ENCODE measurements at places on chromosomes 5 and 9.

- DNase-seq, result no peak
These were observed 609.8 kb downstream of the PTPRD start for GRCh38 chr9:10003047-10003446.

- DNase-seq, result no peak
These were observed 13.2 kb downstream of the ATOX1 start for GRCh38 chr5:151745071-151745705.

DNA sequence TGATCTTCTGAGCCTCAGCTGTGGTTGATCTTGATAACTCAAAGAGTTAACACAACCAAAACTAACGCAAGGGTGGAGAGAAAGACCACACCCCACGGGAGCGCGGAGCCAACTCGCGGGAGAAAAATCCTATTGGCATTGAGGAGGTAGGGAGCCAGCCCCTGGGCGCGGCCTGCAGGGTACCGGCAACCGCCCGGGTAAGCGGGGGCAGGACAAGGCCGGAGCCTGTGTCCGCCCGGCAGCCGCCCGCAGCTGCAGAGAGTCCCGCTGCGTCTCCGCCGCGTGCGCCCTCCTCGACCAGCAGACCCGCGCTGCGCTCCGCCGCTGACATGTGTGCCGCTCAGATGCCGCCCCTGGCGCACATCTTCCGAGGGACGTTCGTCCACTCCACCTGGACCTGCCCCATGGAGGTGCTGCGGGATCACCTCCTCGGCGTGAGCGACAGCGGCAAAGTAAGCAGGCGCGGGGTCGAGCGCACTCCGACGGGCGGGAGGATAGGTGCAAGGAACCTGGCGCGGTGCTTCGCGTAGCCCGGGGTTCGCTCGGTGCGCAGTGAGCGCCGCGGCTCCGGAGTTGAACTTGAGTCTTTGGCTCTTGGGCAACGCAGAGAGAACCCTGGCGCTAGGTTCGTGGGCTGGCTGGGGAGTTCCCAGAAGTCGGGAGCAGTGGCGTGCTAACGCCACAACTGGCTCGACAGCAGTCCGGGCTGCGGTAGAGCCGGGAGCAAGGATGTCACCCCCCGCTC lies at the start of gene GDA:
GDA (plus strand) TSS at position 210 of the 745 bp plus-strand sequence; CDS start at position 330, 120 bp downstream.
- no peak for DNase-seq

DNA sequence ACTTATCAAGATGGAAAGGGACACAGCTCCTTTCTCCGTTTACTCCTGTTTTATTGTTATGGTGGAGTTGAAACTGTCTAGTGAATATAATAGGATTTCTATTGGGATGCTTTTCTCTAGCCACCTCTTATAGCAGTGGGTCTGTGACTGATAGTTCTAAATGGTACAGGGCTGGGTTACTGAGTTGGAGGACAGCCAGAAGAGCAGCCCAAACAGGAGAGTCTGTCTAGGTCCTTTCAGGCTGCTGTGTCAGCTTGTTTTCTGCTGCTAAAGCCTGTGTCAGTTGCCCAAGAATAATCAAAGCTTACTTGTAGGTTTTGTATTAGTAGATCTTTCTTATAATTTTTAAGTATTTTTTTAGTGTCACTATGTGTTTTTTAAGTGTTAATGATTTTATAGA lies 356.0 kb upstream of the SEMA6A start:
- no peak for DNase-seq

- no peak for DNase-seq
These were observed 125.9 kb upstream of the ANKRD55 start for GRCh38 chr5:56358703-56359681.

GRCh38 chr5:36815871-36816270 lies 60.7 kb upstream of the NIPBL start:
- DNase-seq, result no peak

DNA sequence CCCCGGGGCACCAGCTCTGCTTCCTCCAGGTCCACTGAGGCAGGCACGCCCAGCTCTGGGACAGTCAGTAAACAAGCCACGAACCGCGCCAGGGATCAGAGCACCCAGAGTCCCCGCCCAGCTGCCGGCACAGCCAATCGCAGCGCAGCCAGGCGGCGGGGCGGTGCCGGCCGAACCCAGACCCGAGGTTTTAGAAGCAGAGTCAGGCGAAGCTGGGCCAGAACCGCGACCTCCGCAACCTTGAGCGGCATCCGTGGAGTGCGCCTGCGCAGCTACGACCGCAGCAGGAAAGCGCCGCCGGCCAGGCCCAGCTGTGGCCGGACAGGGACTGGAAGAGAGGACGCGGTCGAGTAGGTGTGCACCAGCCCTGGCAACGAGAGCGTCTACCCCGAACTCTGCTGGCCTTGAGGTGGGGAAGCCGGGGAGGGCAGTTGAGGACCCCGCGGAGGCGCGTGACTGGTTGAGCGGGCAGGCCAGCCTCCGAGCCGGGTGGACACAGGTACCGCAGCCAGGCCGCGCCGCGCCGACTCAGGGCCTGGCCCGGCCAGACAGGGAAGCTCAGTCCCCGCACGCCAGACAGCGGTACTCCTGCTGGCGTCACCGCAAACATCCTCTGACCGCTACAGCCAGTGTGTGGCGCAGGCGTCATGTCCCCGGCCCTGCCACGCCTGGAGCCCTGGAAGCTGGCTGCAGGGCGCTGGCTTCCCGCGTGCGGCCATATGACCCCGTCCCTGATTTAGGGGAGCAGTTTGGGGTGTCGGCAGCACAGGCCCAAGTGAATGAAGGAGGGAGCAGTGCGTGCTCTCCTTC lies at the start of gene CTSL:
CTSL (plus strand) TSS at position 220 of the 810 bp plus-strand sequence. CDS start 1,485 bp downstream, outside the sequence.
- no peak for DNase-seq

DNA sequence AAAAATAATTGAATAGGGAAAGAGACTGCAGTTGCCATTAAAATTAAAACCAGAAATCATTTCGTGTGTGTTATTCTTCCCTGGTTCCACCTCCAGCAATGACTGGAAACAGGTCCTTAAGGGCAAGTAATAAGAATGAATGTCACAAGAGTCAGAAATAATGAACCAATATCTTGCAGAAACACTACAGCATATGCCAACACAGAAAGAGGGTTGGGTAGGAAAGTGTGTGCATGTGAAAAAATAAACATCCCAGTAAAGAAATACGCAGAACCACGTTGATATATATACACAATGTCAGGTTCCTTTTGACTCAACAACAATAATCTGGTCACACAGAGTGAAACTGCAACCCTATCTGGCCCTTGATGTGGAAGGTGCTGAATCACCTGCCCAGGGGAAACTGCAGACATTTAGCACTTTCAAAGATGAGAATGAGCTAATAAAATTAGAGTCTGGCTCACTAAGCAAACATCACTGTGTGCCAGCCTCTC lies 15.0 kb downstream of the HMHB1 start:
- DNase-seq, result no peak

- no peak for DNase-seq
These were observed 144.2 kb downstream of the PCSK1 start for GRCh38 chr5:96288845-96289185.

DNA sequence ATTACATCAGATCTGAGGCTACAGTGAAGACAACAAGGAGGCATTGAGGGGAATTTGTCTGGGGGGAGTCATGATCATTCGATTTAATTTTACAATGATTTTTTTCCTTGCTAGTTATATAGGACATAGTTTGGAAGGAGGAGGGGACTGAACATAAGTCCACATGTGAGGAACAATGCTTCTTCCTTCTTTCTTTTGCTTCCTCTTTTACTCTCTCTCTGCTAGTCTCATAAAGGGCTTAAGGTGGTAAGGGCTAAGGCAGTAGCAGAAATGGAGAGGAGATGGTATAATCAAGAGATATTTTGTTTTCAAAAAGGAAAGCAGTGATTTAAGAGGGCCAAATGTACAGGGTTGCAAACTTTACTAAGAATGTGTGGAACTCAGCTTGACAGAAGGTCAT lies 64.3 kb downstream of the GRIN3A start:
- DNase-seq, result no peak

- no peak for DNase-seq
These were observed 304.2 kb upstream of the PTPRD start for GRCh38 chr9:10917001-10917400.

DNA sequence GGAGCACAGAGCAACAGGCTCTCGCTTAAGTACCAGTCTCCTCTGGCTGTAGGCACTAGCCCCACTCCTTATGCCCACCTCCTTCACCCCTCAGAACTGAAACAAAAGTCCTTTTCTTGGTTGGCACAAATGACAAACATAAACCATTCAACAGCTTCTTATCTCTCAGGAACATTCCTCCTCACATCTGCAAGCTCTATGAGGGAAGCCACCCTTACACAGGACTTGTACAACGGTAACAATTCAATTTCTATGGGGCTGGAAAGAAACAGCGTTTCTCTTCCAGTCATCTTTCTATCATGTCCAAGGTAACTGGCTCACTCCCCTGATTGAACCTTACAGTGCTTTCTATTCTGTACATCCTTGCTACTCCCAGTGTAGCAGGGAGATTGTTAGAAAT lies 74.1 kb downstream of the CSF2 start:
- no peak for DNase-seq

- DNase-seq, result no peak
These were observed 259.3 kb downstream of the TUSC1 start for GRCh38 chr9:25418974-25419373.

- no peak for DNase-seq
These were observed 28.8 kb downstream of the SLIT3 start for GRCh38 chr5:169272111-169272510.

DNA sequence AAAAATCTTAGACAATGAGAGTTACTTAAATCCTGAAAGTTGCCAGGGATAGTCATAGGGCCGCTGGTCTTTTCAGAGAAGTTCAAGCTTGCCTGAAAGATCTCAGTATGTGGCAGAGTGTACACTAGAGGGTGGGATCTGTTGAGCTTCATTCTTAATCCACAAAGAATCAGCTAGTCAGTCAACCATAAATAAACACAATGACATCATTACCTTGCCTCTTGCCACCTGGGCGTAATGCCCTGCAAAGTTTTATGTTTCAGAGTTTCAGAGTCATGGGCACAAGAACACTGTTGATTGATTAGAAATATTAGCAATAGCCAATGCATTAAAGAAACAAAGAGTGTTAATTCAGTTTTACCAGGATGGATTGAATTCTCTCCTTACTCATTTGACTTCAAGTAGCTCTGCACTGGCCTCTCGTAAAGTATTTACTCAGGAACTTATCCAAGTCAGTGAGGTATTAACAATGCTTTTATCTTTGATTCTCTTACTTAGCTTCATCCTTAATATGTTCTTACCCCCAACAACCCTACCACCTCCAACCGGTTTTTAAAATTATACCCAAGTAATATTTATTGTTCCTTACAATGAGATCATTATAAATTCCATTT lies 14.3 kb upstream of the ANXA1 start:
- DNase-seq, result no peak

GRCh38 chr9:86093788-86094555 lies 5.4 kb downstream of the GOLM1 start:
- no peak for DNase-seq

DNA sequence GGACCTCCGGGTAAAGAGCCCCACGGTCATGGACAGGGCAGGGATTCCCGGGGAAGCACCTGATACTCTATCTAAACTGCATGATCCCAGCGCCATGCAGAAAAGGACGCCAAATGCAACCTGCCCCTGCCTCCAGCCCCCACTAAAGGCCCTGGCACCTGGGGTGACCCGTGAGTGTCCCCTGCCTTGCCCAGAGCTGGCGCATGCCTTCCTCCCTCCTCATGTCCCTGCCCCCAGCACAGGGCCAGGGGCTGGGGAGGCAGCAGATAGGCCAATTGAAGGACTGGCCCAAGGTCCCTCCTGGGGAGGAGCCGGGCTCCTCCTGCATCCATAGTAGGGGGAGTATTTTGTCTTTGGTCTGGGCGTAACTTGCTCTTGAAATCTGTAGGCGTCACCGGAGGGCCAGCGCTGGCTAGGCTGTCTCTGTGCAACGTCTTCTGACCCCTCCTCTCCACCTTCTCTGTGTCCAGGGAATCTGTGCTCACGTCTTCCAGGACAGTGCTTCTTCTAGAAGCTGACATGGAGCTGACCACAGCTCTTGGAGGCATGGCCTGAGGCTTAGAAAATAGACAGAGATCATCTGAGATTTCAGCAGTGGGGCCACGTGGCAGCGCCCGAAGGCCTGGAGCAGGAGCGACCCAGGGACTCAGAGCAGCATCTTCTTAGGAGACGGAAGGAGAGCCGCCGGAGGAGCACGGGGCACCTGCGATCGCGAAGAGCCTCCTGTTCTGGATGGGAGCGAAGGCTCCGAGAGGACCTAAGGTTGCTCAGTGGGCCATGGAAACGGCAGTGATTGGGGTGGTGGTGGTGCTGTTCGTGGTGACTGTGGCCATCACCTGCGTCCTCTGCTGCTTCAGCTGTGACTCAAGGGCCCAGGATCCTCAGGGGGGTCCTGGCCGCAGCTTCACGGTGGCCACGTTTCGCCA lies 660 bp downstream of the SPAAR start:
- no peak for DNase-seq

DNA sequence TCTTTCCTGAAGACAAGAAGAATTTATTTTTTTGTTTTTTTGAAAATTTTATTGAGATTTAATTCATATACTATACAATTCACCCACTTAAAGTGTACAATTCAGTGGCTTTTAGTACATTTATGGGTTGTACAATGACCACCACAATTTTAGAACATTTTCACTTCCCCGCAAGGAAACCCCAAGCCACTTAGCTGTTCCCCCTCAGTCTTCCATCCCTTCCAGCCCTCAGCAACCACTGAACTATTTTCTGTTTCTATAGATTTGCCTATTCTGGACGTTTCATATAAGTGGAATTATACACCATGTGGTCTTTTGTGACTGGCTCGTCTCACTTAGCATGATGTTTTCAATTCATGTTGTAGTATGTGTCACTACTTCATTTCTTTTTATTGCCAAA lies 28.0 kb downstream of the DNAI1 start:
- no peak for DNase-seq

DNA sequence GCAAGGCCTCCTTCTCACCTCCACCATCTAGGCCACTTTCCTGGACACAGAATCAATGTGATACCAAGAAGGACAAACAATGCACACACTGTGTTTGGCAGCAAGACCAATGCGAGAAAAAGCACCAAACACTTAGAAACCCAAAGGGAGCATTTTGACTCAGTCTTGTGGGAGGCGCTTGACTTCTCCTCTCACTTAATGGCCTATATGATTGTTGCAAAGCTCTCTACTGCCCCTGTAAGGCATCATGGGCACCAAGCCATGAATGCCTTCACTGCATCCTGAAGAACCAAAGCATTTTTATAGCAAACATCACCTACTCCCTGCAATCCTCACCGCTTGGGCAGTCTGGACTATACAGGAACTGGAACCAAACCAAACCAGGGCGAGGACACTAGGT lies 57.5 kb downstream of the CDH6 start:
- no peak for DNase-seq

- DNase-seq, result no peak
These were observed 106.0 kb upstream of the MYO10 start for GRCh38 chr5:17042041-17042440.

- DNase-seq, result no peak
These were observed 794.4 kb upstream of the ACO1 start for GRCh38 chr9:31590091-31590490.

Measured in T-helper 17 cell (primary cell).